Activated naive CD4-positive, alpha-beta T cell treated with anti-CD3 and anti-CD28 coated beads, Interleukin-2, amount 50 U/mL, for 16 hours (primary cell): ENCODE measurements at places on chromosomes 2 and 18.

- no peak for DNase-seq
Observed at GRCh38 chr18:32831781-32832180, 59.0 kb upstream of the KLHL14 start.

- peak; percentile 71 for DNase-seq
Observed at GRCh38 chr2:110748489-110748867, 16.1 kb downstream of the ACOXL start.

DNA sequence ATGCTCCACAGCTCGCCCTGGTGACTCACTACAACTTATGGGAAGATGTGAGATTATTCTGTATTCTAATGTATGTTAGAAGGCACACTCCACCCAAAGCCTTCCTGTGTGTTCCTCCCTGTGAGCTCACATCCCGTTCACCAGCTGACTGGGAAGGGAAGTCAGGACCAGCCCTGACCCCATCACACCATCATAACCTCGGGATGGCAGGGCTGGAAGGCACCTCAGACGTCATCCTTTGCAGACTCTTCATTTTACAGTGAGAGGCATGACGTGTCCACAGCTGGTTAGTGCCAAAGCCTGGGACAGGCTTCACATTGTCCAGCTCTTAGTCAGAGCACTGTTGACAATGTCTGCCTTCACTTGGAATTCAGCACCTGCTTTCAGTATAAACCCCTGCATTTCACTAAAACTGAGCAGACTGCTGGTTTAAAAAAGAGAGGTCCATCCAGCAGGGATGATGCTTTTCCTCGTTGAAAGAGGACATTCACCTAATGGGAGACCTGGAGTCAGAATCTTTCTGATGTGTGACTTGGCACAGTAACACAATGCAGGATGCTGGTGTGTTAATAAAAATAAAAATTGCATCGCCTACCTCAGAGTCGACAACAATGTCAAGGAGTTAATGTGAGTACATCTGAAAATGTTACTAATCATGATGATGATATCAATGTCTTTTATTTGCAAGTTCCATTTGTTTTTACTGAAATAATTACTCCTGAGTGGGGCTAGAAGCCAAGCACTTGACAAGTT is 418.0 kb upstream of the TNP1 start:
- DNase-seq: no peak

GRCh38 chr2:164473021-164473420 is 148.3 kb downstream of the GRB14 start:
- DNase-seq: no peak

GRCh38 chr18:36149514-36150289 is 20.0 kb downstream of the ELP2 start:
- DNase-seq: no peak
